Activated naive CD4-positive, alpha-beta T cell (primary cell): ENCODE measurements at places on chromosomes 1 and 21.

GRCh38 chr1:52239708-52240001, 97.8 kb downstream of the ZFYVE9 start:
- no peak for DNase-seq

DNA sequence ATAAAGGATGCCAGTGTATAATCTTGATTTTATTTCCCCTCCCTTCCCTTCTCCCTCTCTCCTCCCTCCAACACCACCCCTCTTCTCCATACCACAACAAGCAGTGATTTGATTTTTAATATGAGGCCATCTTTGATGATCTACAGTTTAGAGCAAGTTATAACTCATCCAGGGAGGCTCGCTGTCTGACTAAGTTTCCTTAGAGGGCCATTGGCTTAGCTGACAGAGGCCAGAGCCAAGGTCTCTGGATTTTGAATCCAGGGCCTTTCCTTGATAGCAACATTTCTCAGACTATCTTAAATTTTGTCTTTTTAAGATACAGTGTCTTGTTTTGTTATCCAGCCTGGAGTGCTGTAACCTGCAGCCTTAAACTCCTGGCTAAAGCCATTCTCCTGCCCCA, 431.0 kb upstream of the USP24 start:
- no peak for DNase-seq

DNA sequence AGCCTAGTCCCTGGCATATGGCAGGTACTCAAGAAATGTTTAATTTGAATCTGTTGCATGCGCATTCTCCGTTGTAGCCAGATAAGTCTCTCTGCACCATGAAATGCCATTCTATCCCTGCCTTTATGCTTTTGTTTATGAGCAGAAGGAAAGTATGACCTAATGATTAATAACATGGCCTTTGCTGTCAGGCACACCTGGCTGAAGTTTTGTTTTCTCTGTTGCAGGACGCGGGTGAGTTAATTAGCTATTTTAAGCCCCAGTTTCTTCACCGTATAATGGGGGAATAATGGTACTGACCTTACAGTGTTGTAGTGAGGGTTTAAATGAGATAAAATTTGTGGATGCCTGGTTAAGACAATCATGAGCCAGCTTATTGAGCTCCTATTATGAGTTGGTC, 87.7 kb downstream of the ST6GALNAC3 start:
- DNase-seq: no peak

GRCh38 chr1:51814513-51814912, 64.0 kb downstream of the NRDC start:
- no peak for DNase-seq

- DNase-seq: no peak
Observed at GRCh38 chr1:165842671-165843129, 15.3 kb downstream of the UCK2 start.

GRCh38 chr1:160362168-160362957, 4.5 kb upstream of the NHLH1 start:
- no peak for DNase-seq

DNA sequence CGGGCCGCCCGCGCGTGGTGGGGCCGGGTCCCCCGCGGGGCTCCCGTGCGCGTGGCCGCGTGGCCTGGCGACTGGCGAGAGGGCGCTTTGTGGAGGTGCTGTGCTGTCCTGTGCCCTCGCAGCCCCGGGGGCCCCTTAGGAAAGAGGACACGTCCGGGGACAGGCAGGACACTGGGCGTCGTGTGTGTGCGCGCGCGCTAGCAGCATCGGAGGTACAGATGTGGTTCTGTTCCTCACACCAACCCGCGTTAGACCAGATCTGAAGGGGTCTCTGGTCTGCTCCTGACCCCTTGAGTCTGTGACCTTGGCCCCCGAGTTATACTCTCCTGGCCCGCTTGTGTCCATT, 489 bp downstream of the ACTN2 start:
- DNase-seq: no peak

- peak; percentile 33 for DNase-seq
Observed at GRCh38 chr1:25030674-25031589, 100.9 kb upstream of the RUNX3 start.

DNA sequence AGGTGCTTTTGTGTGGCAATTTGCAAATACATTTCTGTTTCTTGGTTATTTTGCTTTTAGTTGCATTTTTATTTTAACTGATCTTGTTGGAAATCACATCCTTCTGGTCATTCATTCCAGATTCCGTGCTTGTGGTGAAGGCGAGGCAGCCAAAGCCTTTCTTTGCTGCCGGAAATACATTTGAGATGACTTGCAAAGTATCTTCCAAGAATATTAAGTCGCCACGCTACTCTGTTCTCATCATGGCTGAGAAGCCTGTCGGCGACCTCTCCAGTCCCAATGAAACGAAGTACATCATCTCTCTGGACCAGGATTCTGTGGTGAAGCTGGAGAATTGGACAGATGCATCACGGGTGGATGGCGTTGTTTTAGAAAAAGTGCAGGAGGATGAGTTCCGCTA, 34.8 kb upstream of the CD101 start:
- no peak for DNase-seq

DNA sequence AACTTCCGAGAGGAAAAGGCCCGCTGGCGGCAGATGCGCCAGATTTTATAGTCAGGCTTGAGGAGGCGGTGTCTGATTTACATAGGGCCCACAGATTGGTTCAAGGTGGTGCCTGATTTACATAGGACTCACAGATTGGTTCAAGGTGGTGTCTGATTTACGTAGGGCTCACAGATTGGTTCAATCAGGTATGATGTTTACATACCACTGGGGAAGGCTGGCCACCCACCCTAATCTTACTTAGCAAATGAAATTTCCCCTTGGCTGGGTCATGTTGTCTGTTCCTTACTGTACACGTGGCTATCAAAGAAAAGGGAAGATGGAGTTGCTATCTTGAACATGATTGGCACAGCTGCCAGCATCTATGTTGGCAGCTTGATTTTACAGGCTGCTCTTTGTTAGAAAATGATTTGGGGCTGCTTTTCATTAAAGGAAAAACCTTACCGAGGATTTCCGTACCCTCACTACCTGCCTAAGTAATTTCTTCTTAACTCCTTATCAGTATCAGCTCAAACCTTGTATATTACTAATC, 96.3 kb downstream of the SETD4 start:
- DNase-seq: no peak

DNA sequence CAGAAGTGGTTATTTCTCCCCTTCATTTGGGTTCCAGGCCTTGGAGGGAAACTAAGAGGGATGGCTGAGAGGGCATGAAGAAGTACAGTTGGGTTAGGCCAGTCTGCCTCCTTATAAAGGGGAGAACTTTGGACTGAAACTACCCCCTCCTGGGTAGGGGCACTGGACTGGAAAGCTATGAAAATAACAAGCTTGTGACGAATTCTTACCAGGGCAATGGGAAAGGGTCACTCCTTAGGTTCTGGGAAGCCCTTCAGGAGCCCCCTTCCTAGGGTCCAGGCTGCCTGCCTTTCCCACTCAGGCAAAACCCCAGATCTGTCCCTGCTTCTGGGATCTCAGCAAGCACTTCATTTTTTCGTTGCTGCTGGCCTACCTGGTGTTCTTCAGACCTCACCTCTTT, 9.8 kb upstream of the P3R3URF start:
- DNase-seq: no peak

GRCh38 chr21:36735724-36736320, 36.9 kb downstream of the SIM2 start:
- no peak for DNase-seq

- peak; percentile 76 for DNase-seq
Observed at GRCh38 chr1:204162494-204163074, 3.6 kb downstream of the REN start.

GRCh38 chr1:227794817-227795192, 20.7 kb upstream of the PRSS38 start:
- no peak for DNase-seq

- DNase-seq: no peak
Observed at GRCh38 chr1:168083456-168084325, 53.0 kb downstream of the GPR161 start.

- no peak for DNase-seq
Observed at GRCh38 chr1:36530791-36531190, 48.1 kb upstream of the CSF3R start.

GRCh38 chr1:157117527-157118057, 18.0 kb upstream of the ETV3L start:
- no peak for DNase-seq

GRCh38 chr1:2449636-2450454, 26.2 kb upstream of the PLCH2 start:
- no peak for DNase-seq

GRCh38 chr1:156284757-156285156, 632 bp downstream of the TMEM79 start:
- DNase-seq: no peak

- no peak for DNase-seq
Observed at GRCh38 chr1:104387716-104388508, 638.2 kb downstream of the AMY1C start.

GRCh38 chr1:219027146-219027673, 146.5 kb upstream of the LYPLAL1 start:
- no peak for DNase-seq

DNA sequence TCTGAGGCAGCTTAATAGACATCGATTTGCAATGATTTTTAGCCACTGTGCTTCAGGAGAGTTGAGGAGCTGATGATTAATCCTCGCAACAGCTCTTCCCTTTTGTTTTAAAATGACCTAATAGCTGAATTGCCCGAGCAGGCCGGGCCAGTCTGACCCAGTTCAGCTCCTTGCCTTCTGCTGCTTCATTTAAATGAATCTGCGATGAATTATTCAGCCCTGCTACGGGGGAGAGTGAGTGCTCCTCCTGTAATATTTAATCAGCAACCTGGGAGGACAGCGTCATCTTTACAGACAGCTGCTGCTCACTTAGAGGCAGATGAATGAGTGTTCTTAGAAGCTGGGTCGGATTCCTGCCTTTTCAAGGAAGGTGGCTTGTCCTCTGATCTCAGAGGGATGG, 325.1 kb downstream of the CAMTA1 start:
- DNase-seq: no peak

DNA sequence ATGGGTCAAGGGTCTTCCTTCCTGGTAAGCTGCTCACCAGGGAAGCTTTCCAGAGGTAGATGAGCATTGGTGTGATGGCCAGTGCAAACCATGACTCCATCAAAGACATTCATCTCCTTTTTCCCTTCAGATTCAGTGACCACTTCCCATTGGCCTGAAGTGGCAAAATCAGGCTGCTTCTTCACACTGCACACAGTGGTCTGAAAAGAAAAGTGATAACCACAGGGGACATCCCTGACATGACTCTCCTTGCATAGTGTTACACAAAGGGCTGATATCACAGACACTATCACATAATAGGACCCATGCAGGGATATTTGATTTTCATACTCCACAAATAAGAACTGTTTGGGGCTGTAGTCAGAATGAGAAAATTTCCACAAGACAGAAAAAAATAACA, 11.9 kb downstream of the FMO5 start:
- DNase-seq: no peak

DNA sequence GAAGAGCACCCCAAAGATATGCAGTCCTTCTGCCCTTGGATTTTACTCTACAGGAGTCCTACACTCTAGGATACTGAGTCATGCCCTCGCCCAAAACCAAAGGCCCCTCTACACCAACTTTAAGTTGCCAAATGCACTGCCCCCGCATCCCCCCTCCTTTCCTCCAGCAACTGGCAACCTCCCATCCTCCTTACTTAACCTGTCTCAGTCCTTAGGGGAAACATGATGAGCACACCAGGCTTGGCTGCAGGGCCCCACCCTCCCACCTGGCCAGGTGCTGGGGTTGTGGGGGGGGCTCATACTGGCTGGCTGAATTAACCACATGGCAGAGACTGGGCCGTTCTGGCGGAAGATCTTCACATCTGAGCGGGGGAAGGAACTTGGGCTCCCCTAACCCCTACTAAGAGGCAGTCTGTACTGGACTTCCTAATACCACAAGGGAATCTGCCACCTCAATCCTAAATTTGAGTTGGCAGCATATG, 1.2 kb downstream of the HDGF start:
- DNase-seq: no peak

- no peak for DNase-seq
Observed at GRCh38 chr1:156549390-156549789, 23.0 kb downstream of the IQGAP3 start.

DNA sequence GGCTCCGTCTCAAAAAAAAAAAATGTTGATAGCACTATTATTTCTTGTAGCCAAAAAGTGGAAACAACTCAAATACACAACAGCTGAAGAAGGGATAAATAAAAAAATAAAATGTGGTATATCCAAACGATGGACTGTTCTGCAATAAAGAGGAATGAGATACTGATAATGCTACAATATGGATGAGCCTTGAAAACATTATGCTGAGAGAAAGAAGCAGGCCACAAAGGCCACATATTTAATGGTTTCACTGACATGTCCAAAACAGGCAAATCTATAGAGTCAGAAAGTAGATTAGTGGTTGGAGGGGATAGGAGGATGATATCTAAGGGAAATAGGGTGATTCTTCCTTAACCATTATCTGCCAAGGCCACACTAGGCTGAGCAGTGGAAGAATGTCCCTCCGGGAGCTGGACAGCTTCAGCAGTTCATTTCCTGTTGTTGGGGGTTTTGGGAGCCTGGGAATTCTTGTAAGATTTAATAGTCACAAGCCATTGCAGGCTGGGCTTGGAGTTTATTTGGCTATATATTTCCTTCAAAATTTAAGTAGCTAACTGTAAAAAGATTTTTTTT, 53.5 kb downstream of the ST3GAL3 start:
- no peak for DNase-seq
